CD4-positive, alpha-beta T cell treated with Interleukin-10 for 1 hour (primary cell): ENCODE measurements at places on chromosomes 11 and 22.

GRCh38 chr11:2462543-2462985 lies 17.8 kb downstream of the KCNQ1 start:
- DNase-seq, result no peak

- no peak for DNase-seq
Observed at GRCh38 chr11:126896025-126896424, 104.5 kb downstream of the KIRREL3 start.

DNA sequence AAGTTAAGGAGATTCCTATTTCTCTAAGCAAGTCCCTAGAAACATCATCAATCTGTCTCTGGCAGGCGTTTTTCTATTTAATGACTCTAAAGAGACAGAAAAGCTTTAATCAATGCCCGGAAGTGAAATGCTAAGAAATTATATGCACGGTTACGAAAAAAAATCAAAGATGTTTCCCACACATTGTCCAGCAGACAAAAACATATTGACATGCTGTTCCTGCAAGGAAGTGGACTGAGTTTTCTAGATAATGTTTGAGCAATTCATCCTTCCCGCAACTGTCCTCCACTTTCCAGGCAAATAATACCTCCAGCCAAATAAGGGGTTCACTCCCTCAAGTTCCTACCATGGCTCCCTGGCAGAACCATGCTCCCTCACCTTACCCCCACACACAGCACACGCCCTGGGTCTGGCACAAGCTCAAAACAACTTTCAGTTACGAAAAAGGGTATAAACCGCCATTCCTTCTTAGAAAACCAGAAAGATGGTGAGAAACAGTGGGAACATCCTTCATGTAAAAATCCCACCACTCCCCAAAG lies 29.6 kb downstream of the GALNT18 start:
- DNase-seq, result no peak

GRCh38 chr22:19991645-19992451 lies 24.8 kb downstream of the ARVCF start:
- no peak for DNase-seq

DNA sequence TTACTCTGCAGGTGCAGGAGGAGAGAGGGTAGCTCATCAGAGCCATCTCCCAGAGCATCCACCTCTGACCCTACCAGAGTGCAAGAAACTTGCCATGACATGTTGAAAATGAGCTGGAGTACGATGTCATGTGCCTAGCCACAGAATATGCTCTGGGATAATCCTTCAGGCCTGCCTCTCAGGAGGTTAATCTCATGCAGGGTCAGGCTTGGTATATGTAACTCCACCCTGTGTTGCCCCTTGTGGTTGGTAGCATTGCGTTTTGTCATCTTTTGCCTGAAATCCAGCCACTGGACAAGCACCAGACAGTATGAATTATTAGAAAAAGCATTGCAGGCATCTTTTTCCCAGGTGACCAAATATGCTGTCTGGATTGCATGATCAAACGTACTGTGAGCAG lies 36.2 kb downstream of the CNTF start:
- no peak for DNase-seq

DNA sequence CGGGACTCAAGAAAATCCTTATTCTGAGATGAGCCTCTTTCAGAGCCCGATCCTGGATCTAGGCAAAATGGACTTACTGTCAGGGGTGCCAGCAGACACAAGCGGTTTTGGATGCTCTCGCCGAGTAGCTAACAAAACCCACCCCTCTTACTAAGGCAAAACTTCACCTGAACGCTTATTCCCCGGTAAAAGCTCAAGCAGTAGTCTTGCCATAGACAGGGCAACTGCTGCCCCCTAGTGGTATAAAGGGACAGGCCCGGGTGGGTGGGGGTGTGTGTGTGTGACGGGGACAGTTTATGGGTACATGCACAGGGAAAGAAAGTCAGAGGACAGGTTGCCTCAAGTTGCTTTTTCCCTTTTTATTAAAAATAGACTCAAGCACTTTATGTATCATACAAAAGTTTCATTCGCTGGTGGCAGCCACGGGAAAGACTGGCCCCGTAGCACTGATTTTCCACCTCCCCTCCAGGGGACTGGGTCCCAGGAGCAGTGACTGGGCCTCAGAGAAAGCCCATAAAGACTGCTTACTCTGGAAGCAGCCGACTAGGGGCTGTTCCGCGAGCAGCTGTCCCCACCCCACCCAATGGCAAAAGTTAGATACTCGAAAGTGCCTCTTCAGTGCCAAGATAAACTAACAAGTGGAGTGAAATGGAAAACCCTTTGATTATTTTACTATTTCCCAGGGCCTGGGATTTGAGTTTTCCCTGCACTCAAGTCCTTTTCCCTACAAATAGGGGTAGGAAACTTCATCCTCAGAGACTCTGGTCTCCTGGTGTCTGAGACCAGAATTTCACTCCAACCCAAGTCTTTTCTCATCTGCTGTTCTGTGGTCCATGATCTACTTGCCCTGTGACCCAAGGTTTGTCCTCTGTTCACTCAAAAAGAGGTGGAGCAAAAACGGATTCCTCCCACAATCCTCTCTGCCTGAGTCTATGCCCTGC lies 4.7 kb downstream of the YPEL4 start:
- peak; percentile 91 for DNase-seq

GRCh38 chr11:13963949-13964770 lies 1.6 kb downstream of the SPON1 start:
- DNase-seq, result no peak

GRCh38 chr11:76382209-76382608 lies 1.1 kb downstream of the GVQW3 start:
- DNase-seq, result no peak

DNA sequence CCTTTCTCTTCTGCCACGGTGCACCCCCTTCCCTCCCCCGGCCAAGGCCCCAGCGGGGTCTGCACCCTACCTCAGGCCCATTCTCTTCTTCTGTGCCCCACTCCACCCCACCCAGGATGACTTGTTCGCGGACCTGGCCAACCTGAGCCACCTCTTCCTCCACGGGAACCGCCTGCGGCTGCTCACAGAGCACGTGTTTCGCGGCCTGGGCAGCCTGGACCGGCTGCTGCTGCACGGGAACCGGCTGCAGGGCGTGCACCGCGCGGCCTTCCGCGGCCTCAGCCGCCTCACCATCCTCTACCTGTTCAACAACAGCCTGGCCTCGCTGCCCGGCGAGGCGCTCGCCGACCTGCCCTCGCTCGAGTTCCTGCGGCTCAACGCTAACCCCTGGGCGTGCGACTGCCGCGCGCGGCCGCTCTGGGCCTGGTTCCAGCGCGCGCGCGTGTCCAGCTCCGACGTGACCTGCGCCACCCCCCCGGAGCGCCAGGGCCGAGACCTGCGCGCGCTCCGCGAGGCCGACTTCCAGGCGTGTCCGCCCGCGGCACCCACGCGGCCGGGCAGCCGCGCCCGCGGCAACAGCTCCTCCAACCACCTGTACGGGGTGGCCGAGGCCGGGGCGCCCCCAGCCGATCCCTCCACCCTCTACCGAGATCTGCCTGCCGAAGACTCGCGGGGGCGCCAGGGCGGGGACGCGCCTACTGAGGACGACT lies 15.9 kb downstream of the RTN4RL2 start:
- DNase-seq, result no peak

DNA sequence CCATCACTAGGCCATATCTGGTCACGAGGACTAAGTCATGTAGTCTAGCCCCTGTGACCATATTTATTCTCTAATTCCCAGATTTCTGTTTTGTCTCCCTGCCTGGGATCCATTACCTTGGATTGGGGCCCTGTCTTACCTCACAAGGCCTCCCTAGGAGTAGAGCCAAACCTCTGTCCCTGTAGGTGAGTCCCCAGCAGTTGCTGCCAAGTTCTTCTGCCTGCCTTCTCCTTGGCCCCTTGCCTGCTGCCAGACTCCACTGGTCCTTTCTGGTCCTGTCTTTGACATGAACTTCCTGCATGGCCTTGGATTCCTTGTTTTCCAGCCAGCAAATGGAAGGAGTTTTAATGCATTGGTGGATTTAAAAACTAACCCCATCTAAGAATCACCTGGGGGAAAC lies 35.6 kb upstream of the CADM1 start:
- no peak for DNase-seq

GRCh38 chr11:93089474-93090102 lies 108.2 kb downstream of the SLC36A4 start:
- DNase-seq, result no peak

- no peak for DNase-seq
Observed at GRCh38 chr11:65743681-65744025, 23.1 kb upstream of the RNASEH2C start.

DNA sequence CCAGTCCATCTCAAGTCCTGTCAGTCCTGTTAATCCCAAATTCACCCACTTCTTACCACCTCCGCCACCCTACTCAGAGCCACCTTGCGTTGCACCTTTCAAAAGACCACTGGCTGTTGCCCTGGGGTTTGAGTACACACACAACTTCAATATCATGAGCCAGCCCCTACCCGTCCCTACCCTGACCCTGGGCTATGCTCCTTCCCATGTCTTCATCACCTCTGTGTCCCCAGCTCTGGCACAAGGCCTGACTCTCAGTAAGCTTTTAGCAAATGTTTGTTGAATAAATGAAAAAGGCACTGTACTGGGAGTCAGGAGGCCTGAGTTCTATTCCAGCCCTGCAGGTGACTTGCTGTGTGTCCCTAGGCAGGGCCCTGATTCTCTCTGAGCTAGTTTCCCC lies 26.5 kb downstream of the OTOG start:
- DNase-seq, result no peak

- no peak for DNase-seq
Observed at GRCh38 chr11:72685560-72686480, 11.6 kb upstream of the PDE2A start.

GRCh38 chr11:124917115-124917637 lies 1.9 kb upstream of the HEPN1 start:
- no peak for DNase-seq

DNA sequence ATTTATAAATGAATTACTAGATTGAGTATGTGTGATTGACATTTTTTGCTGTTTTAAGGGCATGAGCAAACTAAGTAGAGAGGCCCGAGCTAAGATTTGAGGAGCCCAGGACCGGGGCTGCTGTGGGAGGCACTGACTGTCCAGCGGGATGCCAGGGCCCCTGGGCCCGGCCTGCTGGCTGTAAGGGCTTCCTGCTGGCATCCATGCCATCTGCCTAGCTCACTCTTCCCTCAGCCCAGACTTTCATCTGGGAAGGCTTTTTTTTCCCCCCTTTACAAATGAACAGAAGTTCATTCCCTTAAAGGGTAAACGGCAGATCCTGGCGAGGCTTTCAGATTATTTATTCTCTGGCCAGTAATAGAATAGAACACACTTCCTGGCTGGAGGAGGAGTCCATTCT lies 16.0 kb upstream of the TP53I11 start:
- DNase-seq, result no peak

- no peak for DNase-seq
Observed at GRCh38 chr11:7846003-7846402, 49.3 kb upstream of the OR5P2 start.

- DNase-seq, result no peak
Observed at GRCh38 chr11:85582111-85582510, 45.0 kb downstream of the DLG2 start.

GRCh38 chr11:11968511-11969280 lies 39.7 kb downstream of the DKK3 start:
- DNase-seq, result no peak

GRCh38 chr11:69531717-69532088 lies 50.2 kb downstream of the LINC01488 start:
- no peak for DNase-seq

GRCh38 chr22:39723899-39724351 lies 153.4 kb downstream of the CACNA1I start:
- DNase-seq, result no peak

GRCh38 chr11:802018-802617 lies 2.9 kb downstream of the PIDD1 start:
- DNase-seq, result no peak

GRCh38 chr11:93481696-93482095 lies 61.5 kb downstream of the SMCO4 start:
- no peak for DNase-seq

GRCh38 chr11:35825386-35825785 lies 118.5 kb upstream of the LDLRAD3 start:
- DNase-seq, result no peak

GRCh38 chr11:10540546-10540914 lies 457 bp downstream of the RNF141 start:
- DNase-seq, result no peak

- DNase-seq, result no peak
Observed at GRCh38 chr11:111541254-111542061, 938 bp downstream of the LAYN start.

DNA sequence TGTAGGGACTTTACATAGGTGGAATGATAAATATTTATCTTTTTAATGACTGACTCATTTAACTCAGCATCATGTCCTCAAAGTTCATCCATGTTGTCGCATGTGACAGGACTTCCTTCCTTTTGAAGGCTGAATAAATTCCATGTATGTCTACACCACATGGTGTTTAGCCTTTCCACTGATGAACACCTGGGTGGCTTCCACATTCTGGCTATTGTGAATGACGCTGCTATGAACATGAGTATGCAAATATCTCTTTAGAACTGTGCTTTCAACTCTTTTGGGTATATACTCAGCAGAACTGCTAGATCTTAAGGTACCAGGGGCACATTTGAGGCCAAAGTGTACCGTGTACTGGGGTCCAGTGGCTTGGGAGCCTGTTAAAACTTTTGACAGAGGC lies 24.1 kb downstream of the LARGE1 start:
- DNase-seq, result no peak

DNA sequence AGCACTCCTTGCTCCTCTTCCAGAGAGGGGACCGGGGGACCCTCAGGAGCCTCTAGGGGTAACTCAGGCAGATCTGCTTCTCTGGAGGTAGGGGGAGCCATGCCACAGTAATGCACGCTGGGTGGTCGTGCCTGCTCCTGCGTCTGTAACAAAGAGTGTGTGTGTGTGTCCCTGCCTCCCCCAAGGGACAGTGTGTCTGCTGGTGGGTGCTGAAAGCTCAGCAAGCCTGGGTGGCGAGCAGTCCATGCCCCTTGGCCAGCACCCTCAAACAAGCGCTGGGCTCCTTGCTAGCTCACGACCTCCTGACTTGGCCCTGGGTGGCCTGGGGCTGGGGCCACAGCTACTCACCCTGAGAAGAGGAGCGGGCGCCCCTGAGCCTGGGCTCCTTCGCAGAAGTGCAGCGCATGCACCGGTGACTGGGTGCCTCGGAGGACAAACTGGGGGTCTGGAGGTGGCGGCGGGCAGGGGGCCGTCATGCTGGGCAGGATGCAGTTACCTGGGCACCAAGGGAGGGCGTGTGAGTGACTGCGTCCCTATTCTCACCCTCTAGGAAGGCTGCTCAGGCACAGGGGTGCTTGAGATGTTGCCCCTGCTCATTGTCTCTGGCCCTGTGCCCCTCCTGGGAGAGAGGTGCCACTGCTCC lies 33.7 kb downstream of the GNB1L start:
- DNase-seq, result no peak

DNA sequence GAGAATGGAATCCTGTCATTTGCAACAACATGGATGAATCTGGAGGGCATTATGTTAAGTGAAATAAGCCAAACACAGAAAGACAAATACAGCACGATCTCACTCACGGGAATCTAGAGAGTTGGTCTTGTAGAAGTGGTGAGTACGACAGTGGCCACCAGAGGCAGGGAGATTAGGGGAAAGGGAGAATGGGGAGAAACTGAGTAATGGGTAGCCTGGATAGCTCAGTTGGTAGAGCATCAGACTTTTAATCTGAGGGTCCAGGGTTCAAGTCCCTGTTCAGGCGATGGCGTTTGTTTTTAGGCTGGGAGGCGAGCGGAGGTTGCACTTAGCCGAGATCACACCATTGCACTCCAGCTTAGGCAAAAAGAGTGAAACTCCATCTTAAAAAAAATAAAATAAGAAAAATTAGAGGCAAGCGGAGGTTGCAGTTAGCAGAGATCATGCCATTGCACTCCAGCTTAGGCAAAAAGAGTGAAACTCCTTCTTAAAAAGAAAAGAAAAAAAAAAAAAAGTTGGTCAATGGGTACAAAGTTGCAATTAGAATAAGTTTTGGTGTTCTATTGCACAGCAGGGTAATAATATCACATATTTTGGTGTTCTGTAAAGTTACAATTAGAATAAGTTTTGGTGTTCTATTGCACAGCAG lies 95.7 kb upstream of the UBASH3B start:
- DNase-seq, result no peak
